ENCODE measurements at places on chromosomes 7 and 10.

DNA sequence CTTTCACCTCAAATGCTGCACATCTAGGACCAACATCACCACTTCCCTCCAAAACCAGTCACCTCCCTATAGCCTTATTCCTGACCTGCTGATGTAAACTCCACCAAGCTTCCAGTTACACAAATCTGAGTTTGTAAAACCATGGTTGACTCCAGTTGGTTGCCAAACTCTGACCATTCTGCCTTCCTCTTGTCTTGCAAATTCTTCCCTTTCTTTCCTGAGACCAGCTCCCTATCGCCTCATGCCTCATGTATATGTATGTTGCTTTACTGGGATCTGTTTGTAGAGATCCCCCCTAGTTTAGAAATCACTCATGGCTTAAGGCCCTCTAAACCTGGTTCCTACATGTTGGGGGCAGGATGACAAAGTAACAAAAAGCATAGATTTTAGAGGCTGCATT, 31.3 kb downstream of the PAX2 start:
- no peak for DNase-seq

GRCh38 chr7:64099656-64100531, 54.7 kb downstream of the ZNF727 start:
- DNase-seq = no peak

- no peak for DNase-seq
Observed at GRCh38 chr10:74058658-74059057, 60.7 kb downstream of the VCL start.

GRCh38 chr10:131193923-131194322, 117.6 kb downstream of the TCERG1L start:
- DNase-seq = no peak

Data from NCI-H446 (cell line).